ENCODE measurements at places on chromosomes 1 and 21.

GRCh38 chr1:205043866-205044265 is 854 bp downstream of the CNTN2 start:
- DNase-seq = no peak

DNA sequence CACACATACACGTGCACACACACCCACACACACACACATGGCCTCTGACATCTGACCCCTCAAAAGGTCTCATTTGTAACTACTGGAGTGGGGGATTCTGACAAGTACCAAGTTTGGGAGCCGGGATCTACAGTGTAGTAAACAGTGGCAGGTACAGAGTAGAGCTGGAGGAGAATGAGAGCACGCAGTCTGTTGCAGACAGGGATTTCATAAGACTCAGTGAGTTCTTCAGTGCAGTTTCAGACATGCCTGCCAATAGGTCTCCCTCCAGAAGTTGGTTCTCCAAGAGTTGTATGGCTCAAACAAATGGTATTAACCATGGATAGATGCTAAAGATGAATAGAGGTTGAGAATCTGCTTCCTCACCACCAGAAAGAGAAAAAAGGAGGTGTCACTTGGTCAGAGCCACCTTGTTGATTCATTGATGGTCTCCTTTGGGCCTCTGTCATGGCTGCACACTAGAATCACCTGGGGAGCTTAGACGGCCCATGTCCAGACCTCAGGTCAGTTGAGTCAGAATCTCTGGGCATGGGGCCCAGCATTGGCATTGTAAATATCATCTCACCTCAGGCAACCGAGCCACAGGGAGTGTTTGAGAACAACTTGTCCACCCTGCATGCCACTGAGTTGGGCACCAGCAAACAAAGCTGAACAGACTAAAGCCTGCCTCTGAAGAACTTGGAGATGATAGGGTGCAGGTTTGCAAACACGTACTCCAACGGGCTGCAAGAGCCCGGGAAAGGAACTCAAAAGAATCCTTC is 122.1 kb downstream of the EDEM3 start:
- no peak for DNase-seq

- DNase-seq = no peak
These were observed 86.2 kb downstream of the PTPRC start for GRCh38 chr1:198725090-198725489.

DNA sequence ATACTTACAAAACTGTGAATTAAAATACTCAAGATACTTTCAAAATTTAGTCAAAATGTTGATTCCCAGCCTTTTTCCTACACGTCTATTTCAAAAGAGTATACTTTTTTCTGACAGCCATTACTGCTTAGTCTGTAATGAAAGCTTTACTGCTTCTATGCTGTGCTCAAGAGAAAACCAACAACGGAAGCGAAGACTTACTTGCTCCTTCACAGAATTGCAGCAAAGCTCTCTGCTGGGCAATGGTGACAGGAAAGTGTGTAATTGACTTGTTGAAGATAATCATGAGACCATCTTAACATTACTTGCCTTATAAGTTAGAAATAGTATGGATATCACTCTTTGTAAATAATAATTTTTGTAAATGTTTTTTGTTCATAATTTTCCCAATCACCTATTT is 1.7 kb upstream of the DYNLT5 start:
- no peak for DNase-seq

DNA sequence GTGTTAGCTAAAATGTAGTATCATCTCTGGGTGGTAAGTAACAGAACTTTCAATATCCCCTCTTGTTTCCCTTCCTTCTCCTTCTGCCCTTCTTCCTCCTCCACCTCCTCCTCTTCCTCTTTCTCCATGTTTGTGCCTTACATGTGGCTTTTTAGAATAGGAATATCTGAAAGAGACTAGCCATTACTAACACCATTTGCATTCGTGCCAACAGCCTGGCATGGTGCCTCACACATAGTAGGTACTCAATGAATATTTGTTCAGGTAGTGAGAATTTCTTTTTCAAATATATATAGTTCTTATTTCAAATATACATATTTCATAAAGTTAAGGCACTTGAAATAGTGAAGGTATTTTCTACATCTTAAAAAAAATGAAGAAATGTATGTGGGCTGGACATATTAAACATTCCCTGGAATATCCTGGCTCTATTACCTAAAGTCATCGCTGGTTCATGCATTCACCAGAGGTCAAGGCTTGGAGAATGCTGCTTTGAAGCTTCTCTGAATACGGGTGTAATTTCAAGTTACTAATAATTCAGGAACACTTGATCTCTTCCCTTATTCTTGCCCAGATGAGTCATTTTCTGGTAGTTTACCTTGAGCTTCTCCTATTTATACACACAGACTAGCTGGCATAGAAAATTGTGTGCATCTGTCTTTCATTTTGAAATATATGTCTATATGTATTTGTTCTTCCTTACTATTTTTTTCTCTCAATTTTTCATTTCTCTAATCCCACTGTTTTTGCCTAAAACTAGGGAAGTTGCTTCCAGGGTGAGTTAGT is 319.4 kb downstream of the TGFB2 start:
- DNase-seq = no peak

GRCh38 chr1:111825217-111825616 is 69.5 kb downstream of the DDX20 start:
- no peak for DNase-seq
